ENCODE measurements at places on chromosomes 2 and 18.
A peak's percentile ranks its signal among the peaks of the same experiment; 100 is the strongest.

GRCh38 chr2:37839991-37840390 lies 85.1 kb upstream of the RMDN2 start:
- DNase-seq = no peak

- DNase-seq = no peak
These were observed 22.7 kb downstream of the IAH1 start for GRCh38 chr2:9497017-9497416.

GRCh38 chr2:31176742-31177141 lies 38.5 kb upstream of the GALNT14 start:
- no peak for DNase-seq

GRCh38 chr2:24832931-24833701 lies 39.9 kb downstream of the CENPO start:
- DNase-seq = no peak

- DNase-seq = peak; percentile 67
These were observed 7.6 kb upstream of the MSTN start for GRCh38 chr2:190069936-190070696.

GRCh38 chr18:41767960-41768359 lies 187.1 kb upstream of the PIK3C3 start:
- DNase-seq = no peak

GRCh38 chr2:178394859-178395258 lies 56.1 kb downstream of the PRKRA start:
- no peak for DNase-seq

GRCh38 chr2:19600506-19600905 lies 242.1 kb upstream of the OSR1 start:
- DNase-seq = no peak

DNA sequence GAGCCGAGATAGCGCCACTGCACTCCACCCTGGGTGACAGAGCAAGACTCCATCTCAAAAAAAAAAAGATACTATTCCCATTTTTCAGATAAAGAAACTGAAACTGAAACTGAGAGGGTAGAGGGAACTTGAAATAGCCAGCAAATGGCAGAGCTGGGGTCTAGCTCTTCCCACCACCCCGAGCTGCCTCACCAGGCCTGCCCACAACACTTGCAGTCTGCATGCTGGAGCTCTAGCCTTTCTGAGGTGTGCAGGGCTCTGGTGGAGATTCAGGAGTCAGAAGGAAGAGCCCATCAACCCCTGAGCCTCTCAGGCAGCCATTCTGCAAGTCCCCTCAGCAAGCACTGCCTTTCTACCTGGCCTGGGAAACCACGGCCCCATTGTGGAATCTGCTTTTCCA lies 14.3 kb downstream of the EDAR start:
- DNase-seq = no peak

DNA sequence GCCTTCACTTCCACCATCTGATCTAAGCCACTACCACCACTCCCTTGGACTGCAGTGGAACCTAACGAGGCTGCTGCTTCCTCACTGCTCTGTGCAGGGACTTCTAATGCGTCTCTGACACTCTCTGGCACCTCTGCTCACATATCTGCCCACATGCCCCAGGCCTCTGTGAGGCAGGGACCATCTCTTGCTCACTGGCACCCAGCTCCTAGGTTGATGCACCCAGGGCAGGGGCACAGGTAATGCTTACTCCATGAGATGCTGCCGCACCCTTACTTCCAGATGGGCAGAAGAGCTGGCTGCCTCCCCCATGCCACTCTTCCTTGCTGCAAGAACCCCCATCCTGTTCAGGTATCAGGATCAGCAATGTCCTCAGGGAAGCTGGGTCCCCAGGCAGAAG lies 294.0 kb upstream of the HS6ST1 start:
- no peak for DNase-seq

GRCh38 chr2:95374921-95375471 lies 27.5 kb upstream of the FAHD2A start:
- no peak for DNase-seq

DNA sequence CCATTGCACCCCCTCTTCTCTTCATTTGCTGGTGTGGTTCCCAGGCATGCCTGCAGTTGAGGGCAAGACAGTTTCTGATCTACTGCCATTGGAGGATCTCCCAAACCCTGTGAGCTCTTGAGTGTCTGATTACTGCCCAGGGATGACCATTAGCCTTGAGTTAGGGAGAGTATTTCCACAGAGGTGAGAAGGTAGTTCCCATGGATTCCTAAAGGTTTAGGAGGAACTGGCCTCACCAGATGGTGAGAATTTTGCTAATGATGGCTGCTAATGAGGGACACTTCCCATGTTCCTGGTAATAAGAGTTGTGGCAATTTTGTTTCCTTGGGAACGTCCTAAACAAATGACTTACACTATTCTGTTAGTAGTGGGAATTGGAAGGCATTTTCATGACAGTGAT lies 42.5 kb downstream of the PTPRM start:
- DNase-seq = no peak

GRCh38 chr18:37242826-37243560 lies 322.6 kb downstream of the CELF4 start:
- no peak for DNase-seq

- no peak for DNase-seq
These were observed 42.1 kb upstream of the EVA1A start for GRCh38 chr2:75602724-75603342.

- no peak for DNase-seq
These were observed 99.3 kb downstream of the PRELID3A start for GRCh38 chr18:12507007-12507406.

GRCh38 chr2:223050188-223050587 lies 1.8 kb upstream of the KCNE4 start:
- no peak for DNase-seq

- no peak for DNase-seq
These were observed 2.8 kb downstream of the CLK1 start for GRCh38 chr2:200861617-200862155.

DNA sequence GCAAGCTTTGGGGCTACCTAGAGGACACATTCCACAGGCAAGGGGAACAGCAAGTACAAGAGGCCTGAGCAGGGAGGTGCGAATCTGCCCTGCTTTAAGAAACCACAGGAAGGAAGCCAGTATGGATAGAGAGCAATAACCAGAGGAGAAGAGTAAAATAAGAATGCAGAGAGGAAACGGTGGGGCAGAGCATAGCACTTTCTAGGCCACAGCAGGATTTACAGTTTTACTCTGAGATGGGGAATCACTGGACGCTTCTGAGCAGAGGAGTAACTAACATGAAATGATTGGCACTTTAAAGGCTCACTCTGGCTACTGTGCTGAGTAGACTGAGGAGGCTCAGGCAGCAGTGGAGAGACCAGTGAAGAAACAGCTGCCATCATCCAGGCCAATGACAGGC lies 23.8 kb downstream of the AAK1 start:
- DNase-seq = no peak

- no peak for DNase-seq
These were observed 34.4 kb upstream of the FZD7 start for GRCh38 chr2:201999279-201999678.

DNA sequence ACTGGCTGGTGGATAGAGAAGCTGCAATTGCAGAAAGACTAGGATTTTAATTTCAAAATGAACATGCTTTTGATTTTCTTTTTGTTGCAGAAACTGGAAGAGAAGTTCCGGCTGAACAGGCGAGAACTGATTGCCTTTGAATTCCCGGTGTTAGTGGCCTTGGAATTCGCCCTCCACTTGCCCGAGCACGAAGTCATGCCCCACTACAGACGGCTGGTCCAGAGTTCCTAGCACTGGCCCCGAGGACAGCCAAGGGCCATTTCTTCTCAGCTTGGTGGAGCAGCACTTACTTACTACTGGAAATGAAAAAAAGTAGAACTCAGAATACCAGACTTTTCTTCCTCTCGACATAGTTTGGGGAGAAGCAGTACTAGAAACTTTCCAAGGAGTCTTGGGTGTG lies 121.9 kb downstream of the CABLES1 start:
- DNase-seq = no peak

DNA sequence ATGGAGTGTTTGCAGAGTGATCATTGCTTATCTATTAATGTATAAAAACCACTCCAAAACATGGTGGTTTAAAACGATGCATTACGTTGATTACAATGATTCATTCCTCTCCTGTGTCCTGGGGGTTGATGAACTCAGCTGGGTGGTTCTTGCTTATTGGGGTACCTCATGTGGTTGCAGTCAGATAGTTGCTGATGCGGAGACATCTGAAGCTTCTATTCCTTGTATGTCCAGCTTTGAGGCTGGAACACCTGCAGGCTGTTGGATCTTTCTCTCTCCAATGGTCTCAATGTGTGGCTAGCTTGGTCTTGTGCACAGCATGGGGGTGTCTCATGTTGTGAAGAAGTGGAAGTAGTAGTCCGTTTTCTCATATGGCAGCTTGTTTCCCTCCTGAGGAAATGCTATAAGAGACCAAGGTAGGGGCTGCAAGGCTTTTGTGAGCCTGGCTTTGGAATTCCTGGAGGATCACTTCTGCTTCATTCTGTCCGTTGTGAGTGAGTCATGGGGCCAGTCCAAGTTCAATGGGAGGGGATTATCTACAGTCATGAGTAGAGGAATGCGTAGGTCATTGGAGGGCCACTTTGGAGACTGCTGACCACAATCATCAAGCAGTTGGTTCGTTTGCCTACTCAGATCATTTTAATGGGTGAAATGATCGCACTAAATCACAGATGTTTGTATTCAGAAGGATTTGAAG lies 601.0 kb downstream of the SLC4A3 start:
- no peak for DNase-seq

DNA sequence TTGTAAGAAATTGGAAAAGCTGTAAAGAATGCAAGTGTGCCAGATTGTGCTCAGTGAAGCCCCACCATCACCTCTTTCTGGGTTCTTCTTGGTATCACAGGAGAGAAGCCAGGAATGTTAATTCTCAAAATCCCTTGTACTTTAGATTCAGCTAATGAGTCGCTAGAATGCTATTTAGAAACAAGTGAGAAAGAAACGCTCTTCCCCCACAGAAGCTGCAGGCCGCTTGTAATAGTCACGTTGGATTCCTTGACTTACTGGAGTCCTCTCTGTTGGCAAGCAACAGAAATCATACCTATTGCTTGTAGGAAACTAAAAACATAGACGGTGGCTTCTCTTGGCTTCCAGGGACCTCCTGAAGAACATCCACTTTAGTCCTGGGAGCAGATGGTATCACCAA lies 375.6 kb upstream of the LRATD1 start:
- DNase-seq = no peak

DNA sequence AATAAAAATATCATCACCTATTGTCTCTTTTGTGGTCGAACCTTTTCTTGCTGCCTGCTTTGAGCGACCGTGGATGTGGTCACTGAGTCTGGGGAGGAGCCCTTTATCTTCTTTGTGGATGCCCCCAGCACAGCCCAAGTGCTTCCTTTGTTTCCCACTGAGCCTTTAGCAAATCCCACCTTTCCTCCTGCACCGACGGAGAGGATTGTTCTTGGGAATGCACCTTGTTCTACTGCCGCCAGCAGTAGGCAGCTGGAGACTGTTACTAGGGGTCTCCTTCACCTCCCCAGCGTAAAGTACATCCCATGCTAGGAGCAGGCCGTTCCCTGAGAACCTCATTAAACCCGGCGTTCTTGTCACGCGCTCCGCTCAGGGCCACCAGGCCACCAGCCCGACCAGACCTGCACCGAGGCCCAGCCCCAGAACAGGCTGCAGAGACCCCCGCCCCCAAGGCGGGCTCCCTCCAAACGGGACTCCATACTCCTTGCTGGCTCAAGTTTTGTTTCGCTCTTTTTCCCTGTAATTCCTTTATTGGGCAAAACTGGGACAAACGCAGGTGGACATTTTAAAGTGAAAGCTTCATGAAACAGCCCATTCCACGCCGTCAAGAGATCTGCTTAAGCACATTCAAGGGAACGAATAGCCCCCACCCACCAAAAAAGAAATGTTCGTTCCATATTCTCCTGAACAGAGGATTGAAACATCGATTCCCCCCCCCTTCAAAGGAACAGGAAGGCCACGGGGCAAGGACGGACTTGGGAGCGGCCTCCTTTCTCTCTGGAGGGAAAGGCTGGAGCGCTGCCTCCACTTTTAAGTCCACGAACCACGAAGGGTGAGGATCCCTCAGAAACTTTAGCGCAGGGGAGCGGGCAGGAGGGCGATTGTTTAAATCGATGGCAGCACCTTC lies 1.1 kb upstream of the MAT2A start:
- DNase-seq = peak; percentile 93

DNA sequence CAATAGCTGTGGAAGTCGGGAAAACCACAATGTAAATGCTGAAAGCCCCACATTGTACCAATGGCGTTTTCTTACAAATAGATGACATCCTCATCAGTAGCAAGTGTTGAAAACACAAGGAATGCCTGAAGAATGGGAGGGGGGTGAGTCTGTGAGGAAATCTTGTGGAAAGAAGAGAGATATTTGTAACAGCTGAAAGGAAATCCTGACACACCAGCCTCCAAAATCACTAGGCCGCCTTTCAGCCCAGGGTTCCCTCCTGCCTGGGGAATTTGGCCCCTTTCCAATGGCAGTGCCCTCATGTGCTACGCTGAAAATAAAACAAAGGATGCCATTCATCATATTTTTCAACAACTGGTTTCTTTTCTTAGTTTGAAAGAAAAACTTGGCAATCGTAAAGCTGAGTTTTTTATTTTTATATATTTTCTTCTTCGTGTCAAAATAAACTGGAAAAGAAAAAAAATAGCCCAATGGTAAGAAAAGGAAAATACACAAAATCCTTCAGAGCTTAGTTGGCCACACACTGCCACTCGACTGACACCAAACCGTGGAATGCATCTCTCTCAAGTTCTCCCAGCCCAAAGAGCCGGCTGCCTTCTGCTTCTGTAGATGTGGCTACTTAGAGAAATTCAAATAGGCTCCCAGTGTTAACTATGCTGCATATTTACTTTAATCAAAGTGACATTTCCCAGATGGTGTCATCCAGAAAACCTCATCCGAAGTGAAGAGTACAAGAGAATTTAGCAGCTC lies 52.0 kb downstream of the FTCDNL1 start:
- no peak for DNase-seq

All from SK-N-DZ (cell line).